ENCODE measurements at places on chromosomes 5 and 9. TPM values are rescaled to one million over a fixed set of nuclear protein-coding genes. Genes with fewer than 3 reads are reported as not detected.

AGXT2 gene
- total RNA-seq = not detected

GCNT4 gene
- 2.8 TPM for total RNA-seq

TAF11L13 gene
- total RNA-seq = not detected

IFNA13 gene
- total RNA-seq = not detected

OR1Q1 gene
- total RNA-seq = not detected

IL5 gene
- total RNA-seq = not detected

PTGR1 gene
- 74.9 TPM for total RNA-seq
